CD4-positive, alpha-beta T cell treated with Interleukin-2 at 100 ng/mL for 4 hours (primary cell): ENCODE measurements at places on chromosomes 12 and 14.

DNA sequence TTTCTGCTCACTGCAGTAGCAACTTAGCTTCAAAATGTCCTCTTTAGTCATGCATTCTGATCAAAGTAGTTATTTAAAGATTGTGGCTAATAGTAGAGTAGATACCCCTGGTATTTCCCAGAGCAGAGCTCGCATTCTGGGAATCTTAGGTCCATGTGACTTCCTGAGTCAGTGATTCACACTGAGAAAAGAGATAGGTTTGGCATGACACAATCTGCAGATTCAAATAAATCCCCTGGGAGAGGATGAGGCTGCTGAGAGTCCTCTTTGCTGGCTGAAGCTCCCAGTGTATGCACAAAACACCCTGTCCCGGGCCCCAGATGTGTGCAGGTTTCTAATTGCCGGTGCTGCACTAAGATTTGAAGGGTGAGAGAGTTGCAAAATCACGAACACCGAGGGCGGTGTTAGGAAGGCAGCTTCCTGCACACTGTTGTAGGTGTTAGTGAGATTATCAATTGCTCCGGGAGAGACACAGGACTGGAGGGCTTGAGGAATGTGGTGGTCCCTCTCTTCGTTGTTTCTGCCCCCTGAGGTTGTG is 233.2 kb downstream of the NRXN3 start:
- DNase-seq = no peak

- no peak for DNase-seq
These were observed 238.3 kb downstream of the FUT8 start for GRCh38 chr14:65650826-65651225.

DNA sequence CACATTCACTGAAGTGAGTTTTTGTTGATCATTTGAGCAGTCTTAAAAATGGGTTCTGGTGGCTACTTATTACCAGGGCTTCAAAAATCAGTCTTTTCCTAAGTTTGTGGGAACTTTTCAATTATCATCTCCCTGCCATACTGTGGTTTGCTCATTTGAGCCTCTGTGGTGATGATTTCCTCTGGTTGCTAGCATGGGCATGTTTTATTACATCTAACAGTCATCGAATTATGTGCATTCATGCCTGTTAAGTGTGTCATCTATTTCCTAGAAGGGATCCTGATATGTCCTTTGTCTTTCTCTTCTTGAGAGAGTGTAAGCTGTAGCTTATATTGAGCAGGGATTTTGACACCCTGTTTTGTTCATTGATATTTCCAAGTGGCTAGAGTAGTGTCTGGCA is 116.8 kb downstream of the WIF1 start:
- DNase-seq = no peak

- DNase-seq = no peak
These were observed 42.1 kb downstream of the FLRT2 start for GRCh38 chr14:85572011-85572410.

DNA sequence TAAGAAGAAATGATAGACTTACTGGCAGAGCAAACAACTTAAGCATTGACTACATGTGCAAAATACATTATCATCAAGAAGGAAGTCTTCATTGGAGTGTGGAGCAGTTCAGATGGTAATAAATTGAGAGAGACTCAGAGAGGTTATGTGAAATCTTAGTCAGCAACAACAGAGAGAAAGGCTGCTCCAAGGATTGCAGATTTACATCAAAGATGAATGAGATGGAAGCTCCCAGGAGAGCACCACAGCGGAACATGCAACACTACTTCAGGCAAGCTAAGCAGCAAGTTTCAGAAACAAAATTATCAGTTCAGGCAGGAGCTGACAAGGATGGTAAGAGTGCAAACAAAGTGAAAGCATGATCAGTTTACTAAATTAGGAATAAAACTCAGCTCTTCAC is 882.3 kb downstream of the LRFN5 start:
- no peak for DNase-seq

- no peak for DNase-seq
These were observed 18.0 kb downstream of the SLC24A4 start for GRCh38 chr14:92340931-92341330.
